Stimulated activated CD4-positive, alpha-beta T cell treated with anti-CD3 and anti-CD28 coated beads, TNF-alpha, amount 100 ng/mL, for 1 hour (primary cell): ENCODE measurements at places on chromosomes 12 and 14.

DNA sequence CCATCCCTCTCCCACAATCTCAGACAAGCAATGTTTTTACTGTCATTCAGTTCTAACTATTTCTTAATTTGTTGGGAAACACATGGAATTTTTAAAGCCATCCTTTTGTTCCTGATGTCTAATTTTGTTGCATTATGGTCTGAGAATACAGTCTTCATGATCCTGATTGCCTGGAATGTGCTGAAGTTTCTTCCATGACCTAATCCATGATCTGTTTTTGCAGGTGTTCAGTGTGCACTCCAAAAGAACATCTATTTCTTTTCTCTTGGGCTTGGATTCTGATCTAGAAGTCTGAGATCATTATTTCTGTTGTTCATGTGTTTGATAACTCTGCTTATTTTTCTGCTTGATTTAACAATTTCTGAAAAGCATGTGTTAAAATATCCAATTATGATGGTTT is 43.2 kb upstream of the PHC1 start:
- DNase-seq: no peak

- DNase-seq: peak; percentile 57
These were observed at the start of gene USP30 for GRCh38 chr12:109052414-109053323. TSS of gene USP30 (plus strand) at chr12:109052576. CDS start at chr12:109052679, 103 bp downstream.

DNA sequence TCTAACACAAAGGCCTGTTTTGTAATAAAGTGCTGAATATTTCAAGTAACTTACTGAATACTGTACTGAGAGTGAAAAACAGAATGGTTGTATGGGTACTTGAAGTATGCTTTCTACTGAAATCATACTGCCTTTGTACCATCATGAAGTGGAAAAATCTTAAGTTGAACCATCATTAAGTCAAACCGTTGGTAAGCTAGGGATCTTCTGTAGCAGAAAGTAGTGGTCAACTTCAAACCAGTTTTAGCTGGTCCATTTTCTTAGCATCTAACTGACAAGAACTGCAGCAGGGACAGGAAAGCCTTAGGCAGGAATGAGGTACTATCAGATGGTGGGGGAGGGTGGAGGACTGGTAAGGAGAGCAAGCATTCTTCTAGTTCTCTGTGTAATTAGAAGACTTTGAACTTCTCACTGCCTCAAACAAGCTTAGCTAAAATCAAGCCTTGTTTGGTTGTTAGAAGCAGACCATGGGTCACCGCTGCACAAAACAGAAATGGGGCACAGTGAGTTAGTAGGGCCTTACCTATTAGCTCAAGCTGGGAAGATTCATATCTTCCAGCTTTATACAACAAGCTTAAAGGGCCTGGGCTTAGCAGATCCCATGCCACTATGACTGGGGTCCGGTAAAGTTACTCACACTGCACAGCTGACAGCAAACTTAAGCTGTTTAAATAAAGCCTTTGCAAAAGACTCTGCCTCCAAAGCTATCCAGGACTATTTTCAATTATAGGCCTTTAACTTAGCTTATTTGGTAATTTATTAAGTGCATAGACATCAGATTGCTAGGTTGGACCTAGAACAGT is 73.8 kb downstream of the ACADS start:
- no peak for DNase-seq

GRCh38 chr14:96576937-96577336 is 74.8 kb downstream of the PAPOLA start:
- no peak for DNase-seq

DNA sequence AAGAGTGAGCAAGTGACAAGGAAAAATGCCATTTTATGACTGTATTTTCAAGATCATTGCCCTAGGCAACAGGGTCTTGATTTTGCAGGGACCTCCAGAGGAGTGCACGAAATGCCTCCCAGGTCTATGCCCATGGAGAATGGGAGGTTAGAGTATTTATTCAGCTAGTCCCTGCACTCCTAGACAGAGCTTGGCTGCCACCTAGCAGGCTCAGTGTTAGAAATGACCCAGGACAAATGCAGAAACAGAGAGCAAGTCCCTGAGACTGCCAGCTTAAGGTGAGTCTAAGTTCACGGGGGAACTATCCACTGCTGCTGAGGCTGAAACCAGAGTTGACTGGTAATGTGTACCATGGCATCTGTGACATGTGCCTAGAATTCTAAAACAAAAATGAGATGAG is 506.4 kb downstream of the MED13L start:
- DNase-seq: no peak
